H1 (cell line): ENCODE measurements at places on chromosomes 5 and 9. TPM values are rescaled to one million over a fixed set of nuclear protein-coding genes. Genes with fewer than 3 reads are reported as not detected.

GRCh38 chr5:129367883-129368282 lies 92.2 kb upstream of the ADAMTS19 start:
- no peak for DNase-seq
- no peak overlapping the region for H3K27ac ChIP-seq
- H3K4me1 ChIP-seq: no peaks in the 10 kb centered on the region
- no peaks in the 10 kb centered on the region for H3K27me3 ChIP-seq
- no peak overlapping the region for H3K4me3 ChIP-seq
- H3K36me3 ChIP-seq: no peaks in the 10 kb centered on the region

- H3K27me3 ChIP-seq: no peaks in the 10 kb centered on the region; the same call in 1 of the 2 replicates
- DNase-seq: no peak
- no peaks in the 10 kb centered on the region for H3K36me3 ChIP-seq
- H3K27ac ChIP-seq: no peak overlapping the region
- H3K4me1 ChIP-seq: no peaks in the 10 kb centered on the region; the same call in 1 of the 2 replicates
Measured at GRCh38 chr5:137155261-137156000, 343.7 kb downstream of the SPOCK1 start.

Gene ENG
- 1.8 and 3.2 TPM in 2 replicates for polyA plus RNA-seq

Gene PCDHB15
- 2.8 and 4.9 TPM in 2 replicates for polyA plus RNA-seq

Gene CDC26
- 15.3 and 31.5 TPM in 2 replicates for polyA plus RNA-seq

Gene RGMB
- polyA plus RNA-seq: 11.7 and 24.4 TPM in 2 replicates
